Suppressor macrophage treated with lipopolysaccharide for 1 hour (primary cell): ENCODE measurements at places on chromosomes 4 and X.

- no peak for DNase-seq
These were observed 166.2 kb downstream of the RAPGEF2 start for GRCh38 chr4:159269116-159269515.

- no peak for DNase-seq
These were observed 249.3 kb downstream of the NLGN4X start for GRCh38 chrX:5979338-5979737.

DNA sequence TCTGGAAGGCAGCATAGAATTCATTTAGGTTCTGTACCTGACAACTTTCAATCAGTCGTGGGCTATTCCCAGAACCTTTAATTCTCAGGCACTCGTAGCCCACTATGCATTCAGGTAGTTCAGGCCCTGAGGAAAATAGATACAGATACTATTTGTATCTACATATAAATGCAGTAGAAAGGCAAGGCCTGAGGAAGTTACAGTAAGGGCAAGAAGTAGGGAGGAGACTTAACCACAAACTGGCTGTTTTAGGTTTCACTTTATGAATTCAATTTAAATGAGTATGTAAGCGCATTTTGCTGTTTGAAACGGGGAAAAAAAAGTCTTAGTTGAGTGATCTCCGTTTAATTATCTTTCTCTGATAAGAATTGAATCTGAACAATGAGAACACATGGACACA is 529.4 kb upstream of the ATOH1 start:
- no peak for DNase-seq

- peak; percentile 10 for DNase-seq
These were observed 2.3 kb upstream of the UBA1 start for GRCh38 chrX:47191331-47191730.

- DNase-seq: no peak
These were observed 221.9 kb downstream of the BMPR1B start for GRCh38 chr4:94979621-94980020.

GRCh38 chr4:41935652-41936021 is 408 bp downstream of the TMEM33 start:
- DNase-seq: peak; percentile 59

- no peak for DNase-seq
These were observed 1810.0 kb upstream of the PCDH10 start for GRCh38 chr4:131339137-131339536.

- no peak for DNase-seq
These were observed 54.2 kb upstream of the SLC25A4 start for GRCh38 chr4:185088899-185089298.

DNA sequence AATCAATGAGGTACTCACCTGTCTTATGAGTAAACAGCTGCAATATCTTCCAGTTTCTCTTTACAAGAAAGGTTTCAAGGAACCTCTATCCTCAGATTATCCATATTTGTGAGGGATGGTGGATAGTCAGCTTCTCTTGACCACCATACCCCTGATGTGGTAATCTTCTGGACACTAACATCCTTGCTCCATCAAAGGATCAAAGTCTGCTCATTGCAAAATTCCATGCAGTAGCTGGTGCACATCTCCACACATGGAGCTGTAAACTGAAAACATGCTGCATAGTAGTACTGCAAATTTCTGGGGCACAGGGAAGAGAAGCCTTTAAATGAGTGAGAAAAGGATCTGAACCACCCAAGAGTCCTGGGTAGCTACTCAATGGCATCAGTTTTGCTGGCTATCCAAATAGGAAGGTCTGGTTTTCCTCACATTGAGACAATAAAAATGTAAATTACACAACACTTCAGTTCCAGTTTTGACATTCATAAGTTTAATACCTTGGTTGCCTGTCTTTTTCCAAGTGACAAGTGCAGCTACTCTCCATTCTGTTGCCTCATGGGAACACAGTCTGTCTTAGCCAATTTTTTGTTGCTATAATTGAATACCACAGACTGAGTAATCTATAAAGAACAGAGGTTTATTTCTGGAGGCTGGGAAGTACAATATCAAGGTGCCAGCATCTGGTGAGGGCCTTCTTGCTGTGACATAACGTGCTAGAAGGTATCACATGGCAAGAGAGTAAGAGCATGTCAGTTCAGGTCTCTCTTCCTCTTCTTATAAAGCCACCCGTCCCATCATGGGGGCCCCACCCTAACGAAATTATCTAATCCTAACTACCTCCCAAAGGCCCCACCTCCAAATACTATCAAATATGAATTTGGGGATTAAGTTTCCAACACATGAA is 34.4 kb upstream of the ARHGEF6 start:
- no peak for DNase-seq

DNA sequence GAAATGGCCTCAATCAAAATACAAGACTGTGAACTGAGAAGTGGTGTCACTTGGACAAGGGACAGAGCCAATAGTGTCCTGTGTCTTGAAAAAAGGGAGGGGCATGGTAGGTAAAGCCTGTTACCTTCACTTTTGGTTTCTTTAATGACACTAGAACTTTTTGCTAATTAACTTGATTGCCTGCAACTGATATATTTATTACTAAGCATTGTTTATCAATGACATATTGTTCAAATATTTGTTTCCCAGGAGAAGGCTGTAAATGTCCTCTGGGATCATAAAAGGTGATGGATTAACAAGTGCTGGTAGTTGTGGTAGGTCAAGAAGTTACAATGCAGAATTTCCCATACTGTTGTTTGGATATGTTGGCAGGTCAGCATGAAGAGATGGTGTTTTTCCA is 93.8 kb upstream of the SCML1 start:
- no peak for DNase-seq

DNA sequence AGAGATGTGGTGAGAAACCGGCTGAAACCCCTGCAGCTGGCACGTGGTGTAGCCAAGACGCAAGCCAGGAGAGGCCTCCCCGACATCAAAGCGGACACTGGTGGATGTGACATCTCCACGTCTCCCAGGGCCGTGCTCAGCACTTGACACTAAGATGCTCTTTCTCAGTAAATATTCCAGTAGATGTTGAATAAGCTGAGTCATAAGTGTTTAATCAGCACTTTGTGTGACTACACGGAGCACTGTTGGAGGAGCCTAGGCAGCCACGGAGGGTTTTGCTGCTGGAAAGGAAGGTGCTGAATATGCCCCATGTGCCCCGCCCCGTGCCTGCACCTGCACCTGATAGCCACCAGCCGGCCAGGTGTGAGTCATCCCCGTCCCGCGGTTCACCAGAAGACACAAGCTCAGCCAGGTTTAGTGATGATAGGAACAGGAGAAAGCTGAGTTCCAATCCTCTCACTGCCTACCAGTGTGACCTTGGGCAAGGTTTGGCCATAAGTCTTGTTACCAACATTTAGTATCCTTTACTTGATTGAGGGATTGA is 29.0 kb upstream of the C4orf50 start:
- DNase-seq: no peak

GRCh38 chr4:48396043-48396442 is 54.7 kb downstream of the SLAIN2 start:
- no peak for DNase-seq

GRCh38 chr4:2352171-2352570 is 66.3 kb downstream of the ZFYVE28 start:
- no peak for DNase-seq

DNA sequence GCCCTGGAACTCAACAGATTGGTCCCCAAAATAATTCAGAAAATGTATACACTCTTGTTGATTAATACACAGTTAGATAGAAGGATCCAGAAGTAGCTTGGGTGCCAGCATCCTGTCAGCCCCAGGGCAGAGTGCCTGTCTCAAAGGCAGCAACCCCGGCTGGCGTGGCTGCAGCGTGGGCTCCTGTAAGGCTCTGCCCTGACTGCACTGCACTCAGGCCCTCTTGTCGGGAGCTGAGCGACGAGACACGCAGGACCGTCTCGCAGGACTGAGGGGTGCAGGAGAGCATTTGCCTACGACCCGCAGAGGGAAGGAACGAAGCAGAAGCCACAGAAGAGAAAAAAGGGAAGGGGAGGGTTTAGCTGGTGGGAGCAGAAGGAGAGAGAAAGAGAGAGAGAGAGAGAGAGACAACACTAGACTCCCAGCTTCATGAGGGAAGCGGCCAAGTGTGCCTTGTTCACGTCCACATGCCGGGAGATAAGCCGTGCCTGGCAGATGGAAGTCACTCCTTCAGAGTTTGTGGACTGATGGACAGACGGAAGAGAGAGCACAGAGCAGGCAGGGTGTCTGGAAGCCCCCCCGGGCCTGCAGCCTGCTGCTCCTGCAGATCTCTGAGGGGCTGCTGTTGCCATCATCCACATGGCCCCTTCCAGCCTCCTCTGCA is 38.7 kb upstream of the HELT start:
- no peak for DNase-seq

DNA sequence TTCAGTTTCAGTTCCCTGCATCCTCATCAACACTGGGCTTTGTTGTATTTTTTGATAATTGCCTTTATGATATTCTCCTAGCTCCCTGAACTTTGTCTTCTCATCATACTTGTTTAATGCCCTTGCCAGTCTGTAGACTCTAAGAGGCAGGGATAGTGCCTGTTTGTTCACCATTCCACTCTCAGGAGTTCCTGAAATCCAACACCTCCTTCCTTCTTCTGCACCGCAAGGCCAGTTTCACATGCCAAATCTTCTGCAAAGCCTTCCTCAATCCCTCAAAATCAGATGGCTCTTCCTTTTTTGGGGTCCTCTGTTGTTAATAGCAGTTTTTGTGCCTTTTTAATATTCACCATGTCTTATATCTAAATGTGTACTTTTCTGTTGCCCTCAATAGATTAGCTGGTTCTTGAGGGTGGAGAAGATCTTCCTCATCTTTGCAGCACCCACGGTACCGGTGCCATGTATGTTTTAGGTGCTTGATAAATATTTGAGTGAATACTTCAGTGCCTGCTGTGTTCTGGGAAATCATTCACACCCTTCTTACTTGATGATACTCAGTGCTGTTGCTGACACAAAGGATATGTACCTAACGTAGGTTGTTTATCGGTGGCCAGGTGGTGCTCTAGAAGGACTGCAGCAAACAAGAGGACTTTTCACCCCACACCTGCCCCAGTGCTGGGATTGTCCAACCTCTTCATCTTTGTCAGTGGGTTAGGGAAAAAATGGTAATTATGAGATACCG is 85.3 kb upstream of the LIMCH1 start:
- peak; percentile 34 for DNase-seq

- no peak for DNase-seq
These were observed 217.9 kb upstream of the AFF2 start for GRCh38 chrX:148282504-148282903.

DNA sequence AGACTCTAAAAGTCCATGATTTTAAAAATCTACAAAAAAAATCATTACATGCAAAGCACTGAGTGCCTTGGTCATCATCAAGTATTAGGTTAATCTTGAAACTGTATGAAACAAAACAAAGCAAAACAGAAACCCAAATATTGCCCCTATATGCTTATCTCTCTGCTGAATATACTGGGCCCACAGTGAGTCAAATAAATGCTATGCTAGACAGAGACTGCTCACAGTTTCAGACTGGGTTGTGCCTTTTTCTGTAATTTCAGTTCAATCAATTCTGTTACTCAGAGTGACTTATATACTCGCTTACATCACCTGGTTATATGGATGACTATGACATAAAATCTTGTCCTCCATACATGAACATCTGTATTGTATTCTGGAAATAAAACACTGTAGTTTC is 257.1 kb upstream of the ACTRT1 start:
- DNase-seq: no peak

DNA sequence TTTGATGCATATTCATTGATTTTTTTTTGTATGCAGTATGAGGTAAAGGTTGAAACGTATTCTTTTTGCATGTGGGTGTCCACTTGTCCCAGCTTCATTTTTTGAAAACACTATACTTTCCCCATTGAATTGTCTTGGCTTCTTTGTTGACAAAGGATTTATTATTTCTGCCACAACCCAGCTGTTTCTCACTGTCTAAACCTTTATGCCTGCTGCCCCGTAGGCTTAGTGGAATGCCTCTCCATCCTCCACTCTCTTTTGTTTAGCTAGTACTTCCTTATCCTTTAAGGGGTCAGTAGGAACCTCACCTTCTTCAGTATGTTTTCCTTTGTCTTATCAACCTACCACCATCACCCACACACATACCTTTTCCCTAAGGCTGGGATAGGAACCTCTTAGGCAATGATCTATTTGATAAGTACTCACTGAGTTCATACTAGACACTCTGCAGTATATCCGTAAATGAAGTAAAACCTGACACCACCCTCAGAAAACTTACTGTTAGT is 8.5 kb downstream of the FMR1 start:
- DNase-seq: no peak

DNA sequence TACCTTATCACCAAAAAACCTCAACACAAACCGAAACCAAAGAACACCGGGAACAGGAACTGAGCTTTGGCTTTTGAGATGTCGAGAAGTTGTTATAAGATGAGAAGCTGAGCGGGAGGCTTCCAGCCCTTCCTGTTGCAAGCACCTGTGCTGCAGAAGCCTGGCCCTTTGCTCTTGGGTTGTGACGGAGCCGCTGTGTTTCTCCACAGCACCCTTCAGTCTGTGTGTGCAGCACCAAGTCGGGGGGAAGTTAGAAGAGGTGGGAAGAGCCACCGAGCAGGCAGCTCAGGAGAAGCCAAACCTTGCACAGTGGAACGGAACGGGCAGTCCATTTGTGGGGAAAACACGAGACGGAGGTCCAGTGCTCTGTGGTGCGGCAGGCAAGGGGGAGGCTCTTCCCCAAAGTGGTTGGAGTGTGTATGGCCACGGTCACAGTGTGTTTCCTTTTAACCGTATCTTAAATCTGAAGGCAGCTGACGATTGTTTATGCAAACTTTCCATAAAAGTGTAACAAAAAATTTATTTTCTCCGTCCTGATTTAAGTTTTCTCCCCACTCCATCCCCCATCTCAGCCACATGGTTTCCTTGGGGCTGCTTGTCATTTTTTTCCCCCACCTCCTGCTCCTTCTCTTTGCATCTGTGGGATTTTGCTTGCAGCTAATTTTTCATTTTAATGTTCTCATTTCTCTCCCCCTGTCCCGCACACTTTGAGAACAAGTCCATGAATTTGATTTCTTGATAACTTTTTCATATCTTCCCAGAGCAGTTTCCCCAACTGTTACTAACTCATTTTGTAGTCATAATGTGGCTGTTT is 123.7 kb downstream of the STOX2 start:
- peak; percentile 23 for DNase-seq

GRCh38 chr4:114226968-114227760 is 247.7 kb upstream of the ARSJ start:
- no peak for DNase-seq

GRCh38 chrX:121110536-121110935 is 63.1 kb downstream of the GLUD2 start:
- DNase-seq: no peak

DNA sequence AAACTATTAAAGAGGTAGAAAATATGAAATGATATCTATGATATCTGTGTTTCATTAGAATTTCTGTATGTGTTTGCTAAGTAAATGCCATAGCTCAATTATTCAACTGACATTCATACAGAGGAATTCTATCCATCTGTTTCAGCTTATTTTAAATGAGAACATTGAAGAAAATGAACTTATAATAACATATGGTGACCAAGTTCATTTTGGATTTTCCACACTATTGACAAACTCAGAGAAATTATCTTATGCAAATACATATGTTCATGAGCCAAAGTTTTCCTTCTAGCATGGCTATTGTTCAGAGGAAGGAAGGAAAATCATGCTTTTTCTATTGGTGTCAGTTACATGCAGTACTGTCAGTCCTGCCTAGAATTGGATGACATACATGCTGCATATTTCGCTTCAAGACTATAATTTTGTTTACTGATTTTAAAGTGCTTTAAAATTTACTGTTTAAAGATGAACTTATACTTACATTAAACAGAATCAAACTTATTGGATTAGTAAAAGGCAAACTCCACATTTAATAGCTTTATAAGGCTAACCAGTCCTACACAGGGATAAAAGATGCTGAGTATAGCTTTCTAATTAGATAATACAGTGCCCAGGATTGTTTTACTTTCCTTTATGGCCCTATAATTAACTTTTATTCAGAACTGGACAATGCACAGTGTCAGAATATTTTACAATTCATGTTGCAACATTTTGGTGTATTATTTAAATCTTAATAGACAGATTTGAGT is 646.2 kb downstream of the TRAM1L1 start:
- no peak for DNase-seq
